ENCODE measurements at places on chromosomes 7 and 10.

DNA sequence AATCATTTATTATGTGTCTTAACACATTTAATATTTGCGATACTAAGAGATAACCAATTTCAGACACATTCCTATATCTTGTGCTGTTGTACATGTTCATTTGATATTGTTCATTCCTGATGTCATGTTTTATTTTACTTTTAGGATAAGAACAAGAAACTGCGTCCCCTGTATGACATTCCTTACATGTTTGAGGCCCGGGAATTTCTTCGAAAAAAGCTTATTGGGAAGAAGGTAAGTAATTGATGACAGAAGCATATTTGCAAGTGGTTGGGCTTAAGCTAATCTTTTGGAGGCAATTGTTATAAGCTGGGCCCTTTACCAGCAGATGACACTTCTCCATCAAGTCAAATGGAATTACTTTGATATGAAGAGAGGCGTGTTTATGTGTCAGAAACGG is 155.3 kb downstream of the SND1 start:
- no peak for DNase-seq

GRCh38 chr7:26186364-26187311 is 13.9 kb downstream of the HNRNPA2B1 start:
- no peak for DNase-seq

DNA sequence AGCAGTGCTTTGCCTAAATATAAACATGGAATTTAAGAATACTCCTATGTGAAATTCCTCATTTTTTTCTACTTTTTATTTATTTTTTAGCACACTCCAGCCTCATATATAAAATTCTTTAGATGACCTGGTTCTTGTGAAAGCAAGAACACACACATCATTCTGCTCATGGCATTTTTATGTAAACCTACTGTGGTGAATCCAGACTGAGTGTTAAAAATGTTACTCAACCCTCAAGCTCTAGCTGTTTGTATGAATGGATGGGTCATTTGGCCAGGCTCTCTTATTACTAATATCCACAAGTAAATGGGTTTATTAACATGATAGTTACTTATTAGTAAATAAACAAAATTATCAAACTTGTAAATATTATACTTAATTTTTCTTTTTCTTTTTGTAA is 551.7 kb upstream of the LRRN3 start:
- no peak for DNase-seq

- DNase-seq: no peak
Observed at GRCh38 chr10:61937631-61938351, 36.3 kb downstream of the ARID5B start.

GRCh38 chr10:106338486-106338885 is 826.0 kb downstream of the SORCS1 start:
- DNase-seq: no peak

All from epithelial cell of proximal tubule (primary cell).